ENCODE measurements at places on chromosomes 16 and 17. TPM values are rescaled to one million over a fixed set of nuclear protein-coding genes. Genes with fewer than 3 reads are reported as not detected.

The ITGA2B gene
- total RNA-seq: 23.7 TPM

The CRYBA1 gene
- not detected for total RNA-seq

The MLX gene
- 55.8 TPM for total RNA-seq

The UMOD gene
- not detected for total RNA-seq

The MIS12 gene
- total RNA-seq: 28.4 TPM

The EVPL gene
- total RNA-seq: 0.56 TPM

The IQCK gene
- 8.1 TPM for total RNA-seq

The PRR11 gene
- total RNA-seq: 4.2 TPM

DNA sequence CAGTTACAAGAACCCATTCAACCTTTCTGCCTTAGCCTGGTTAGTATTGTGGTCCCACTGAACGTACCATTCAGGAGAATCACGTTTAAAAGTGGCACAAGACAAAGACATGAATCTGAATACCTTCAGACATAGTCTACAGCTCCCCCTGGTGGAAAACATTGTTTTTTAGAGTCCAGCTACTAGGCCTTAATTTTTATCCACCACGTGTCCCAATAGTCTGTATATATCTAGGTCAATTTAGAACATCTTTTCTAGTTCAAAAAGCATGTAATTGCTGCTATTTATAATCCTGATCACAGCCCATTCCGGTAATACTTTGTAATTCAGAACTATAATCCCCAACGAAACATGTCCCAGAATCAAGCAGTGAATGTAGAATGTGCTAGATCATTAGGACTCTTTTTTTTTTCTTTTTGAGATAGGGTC, 13.7 kb upstream of the GUCY2D start:
- DNase-seq: no peak

DNA sequence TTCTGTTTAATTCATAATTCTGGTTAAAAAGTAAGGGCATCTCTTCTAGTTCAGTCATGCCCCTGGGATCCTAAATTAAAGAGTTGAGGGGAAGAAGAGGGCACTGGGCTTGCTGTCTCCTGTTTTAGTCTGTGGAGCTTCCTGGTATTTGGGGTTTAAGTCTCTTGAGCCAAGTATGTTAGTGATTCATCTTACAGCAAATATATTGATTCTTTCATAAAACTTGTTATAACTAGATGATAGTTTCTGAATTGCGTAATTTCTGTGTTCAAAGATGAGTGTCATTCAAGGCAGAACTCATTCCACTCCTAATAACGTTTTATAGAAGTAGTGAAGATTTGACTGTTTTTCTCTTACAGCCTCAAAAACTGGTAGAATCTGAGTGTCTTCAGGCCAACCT, 1.7 kb downstream of the TXNDC17 start:
- DNase-seq: no peak

DNA sequence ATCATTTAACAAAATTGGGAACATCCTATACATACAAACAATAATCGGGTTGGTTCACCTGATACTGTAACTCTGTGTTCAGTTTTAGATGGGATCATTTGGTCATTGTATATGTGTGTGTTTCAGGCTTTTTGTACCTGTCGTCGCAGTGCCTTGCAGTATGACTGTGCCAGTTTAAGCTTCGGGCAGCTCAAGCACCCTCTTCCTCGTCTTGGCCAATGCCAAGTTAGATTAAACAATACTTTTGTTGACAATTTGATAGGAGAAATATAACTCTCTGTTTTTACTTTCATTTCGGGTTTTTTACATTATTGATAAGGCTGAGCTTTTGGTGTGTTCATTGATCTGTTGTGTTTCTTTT, 37.0 kb upstream of the ARHGAP17 start:
- no peak for DNase-seq

GRCh38 chr17:60381958-60382357, 10.0 kb downstream of the USP32 start:
- DNase-seq: no peak

GRCh38 chr17:19398301-19399181, 11.6 kb upstream of the MFAP4 start:
- peak; percentile 81 for DNase-seq

- no peak for DNase-seq
Measured at GRCh38 chr16:75176926-75177325, 28.6 kb downstream of the ZFP1 start.

- DNase-seq: peak; percentile 46
Measured at GRCh38 chr17:28891201-28891600, 6.3 kb downstream of the FLOT2 start.

GRCh38 chr16:79089735-79090284, 510.7 kb downstream of the MAF start:
- DNase-seq: no peak

DNA sequence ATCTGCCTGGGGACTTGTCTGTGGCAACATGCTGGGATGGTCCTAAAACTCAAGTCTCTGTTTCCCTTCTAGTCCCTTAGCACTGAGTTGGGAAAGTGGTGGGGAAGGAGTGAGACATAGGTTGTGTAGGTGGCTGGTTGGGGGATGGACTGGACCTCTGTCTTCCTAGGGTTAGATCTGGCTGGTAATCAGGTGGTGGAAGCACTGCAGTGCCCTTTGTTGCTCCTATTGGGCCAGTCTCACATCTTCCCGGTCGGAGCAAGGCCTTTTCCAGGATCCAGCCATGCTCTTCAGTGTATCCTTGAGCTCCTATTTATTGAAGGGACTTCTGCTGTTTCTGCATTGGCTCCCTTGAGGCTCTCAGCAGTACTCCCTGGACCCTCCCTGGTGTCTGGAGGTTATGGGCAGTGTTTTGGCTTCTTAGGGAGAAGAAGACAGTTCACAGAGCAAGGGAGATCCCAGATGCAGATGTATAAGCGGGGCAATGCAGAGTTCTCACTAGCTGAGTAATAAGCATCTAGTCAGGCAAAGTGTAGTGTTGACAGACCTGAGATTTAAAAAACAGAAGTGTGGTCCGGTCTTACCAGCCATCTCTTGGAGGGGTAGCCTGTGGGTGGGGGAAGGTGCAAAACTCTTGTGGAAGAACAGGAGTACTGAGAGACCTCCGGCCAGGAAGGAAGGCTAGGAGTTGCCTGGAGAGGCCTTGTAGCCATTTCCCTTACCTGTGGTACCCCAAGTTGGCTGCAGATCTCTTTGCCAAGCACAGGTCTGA, 1.3 kb upstream of the NUTF2 start:
- no peak for DNase-seq

- no peak for DNase-seq
Measured at GRCh38 chr17:33936764-33937163, 318.3 kb upstream of the CCL2 start.

DNA sequence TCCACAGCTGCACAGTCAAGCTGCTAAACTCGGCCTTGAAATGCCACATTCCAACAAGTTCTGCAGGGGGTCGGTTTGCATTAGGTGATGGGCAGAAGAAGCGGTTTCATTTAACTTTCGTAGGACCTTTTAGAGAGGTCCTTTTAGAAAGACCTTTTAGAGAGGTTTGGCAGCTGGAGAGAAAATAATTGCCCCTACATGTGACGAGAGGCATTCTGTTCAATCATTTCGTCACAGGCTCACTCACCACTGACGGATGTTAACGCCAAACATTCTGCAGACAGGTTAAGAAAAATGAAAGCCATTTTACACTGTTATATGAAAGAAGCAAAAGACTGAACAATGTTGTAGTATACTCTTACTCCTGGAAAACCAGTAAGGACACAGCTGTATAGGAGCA, 76.5 kb upstream of the ZNF423 start:
- DNase-seq: no peak

DNA sequence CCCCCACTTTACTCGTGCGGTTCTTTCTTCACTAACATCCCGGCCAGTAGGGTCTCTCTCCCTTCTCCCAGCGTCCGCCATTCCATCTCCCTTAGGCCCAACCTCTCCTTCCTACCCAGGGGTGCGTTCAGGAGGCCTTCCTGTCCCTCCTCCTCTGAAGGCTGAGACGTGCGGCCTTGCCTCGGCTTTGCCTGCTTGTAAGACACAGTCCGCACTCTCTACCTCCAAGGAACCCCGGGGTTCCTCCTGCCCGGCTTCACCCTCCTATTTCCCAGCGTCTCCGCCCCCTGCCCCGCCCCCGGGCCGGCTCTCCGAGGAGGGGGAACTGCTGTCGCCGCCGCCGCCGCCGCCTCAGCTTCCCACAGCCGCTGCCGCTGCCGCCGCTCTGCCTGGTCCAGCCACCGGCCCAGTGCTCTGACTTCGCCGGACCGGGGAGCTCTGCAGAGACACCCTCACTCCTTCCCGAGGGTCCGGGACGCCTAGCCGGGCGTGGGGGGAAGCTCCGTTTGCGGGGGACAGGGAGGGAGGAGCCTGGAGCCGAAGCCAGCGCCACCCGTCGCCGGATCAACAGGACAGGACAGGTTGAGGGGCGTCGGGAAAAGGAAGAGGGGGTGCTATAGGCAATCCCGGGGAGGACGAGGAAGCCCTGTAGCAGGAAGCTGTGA, 1.2 kb upstream of the FGF11 start:
- peak; percentile 96 for DNase-seq

DNA sequence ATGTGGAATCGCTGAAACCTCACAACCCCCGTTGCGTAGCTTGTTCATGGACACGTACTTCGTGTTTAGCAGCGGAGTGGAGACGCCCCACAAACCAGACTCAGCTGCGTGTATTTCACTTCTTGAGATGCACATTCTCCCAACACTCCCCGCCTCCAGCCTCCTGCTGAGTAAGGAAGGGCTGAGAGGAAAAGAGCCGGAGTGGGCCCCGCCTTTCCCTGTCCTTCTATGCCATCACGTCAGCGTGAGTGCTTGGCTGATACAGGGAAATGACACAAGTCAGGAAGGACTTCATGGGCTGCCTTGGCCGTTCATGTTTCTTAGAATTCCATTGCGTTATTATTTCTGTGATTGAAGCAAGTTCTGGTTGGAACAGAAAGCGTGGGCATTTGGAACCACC, 68.6 kb upstream of the CBX4 start:
- DNase-seq: peak; percentile 76

GRCh38 chr17:72456075-72456474, 335.3 kb downstream of the SOX9 start:
- DNase-seq: peak; percentile 14

GRCh38 chr16:81618187-81618586, 160.9 kb upstream of the PLCG2 start:
- DNase-seq: no peak

- no peak for DNase-seq
Measured at GRCh38 chr17:16178836-16179235, 36.5 kb downstream of the NCOR1 start.

- no peak for DNase-seq
Measured at GRCh38 chr16:84397090-84397489, 28.8 kb downstream of the ATP2C2 start.

DNA sequence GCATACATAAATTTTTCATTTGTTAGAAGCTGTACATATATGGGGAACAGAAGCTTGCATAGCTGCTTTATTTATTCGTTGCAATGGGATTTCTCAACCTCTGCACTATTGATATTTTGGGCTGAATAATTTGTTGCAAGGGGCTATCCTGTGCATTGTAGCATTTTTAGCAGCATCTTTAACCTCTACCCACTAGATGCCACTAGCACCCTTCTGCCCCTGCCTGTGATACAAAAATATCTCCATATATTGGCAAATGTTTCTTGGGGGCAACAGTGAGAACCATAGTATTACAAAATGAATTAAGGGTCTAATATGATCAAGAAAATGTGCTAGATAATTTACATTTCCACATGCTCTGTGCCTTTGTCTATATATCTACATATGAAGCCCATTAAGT, 1401.0 kb downstream of the CDH11 start:
- DNase-seq: no peak

DNA sequence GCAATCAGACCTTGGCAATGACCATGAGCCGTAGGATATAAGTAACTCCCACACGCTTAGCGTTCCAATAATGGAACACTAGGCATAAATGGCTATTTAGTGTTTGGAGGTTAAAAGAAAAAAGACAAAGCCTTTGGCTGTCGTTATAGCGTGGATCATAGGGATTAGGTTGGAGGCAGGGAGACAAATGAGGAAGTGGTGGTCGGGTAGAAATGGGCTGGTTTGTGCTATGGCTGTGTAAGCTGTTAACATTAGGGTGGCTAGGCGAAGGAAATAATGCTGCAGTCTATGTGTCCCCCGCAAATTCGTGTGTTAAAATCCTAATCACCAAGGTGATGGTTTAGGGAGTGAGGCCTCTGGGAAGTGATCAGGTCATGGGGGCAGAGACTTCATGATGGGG, 120.4 kb upstream of the IRX6 start:
- no peak for DNase-seq

GRCh38 chr16:51876934-51877333, 670.0 kb downstream of the TOX3 start:
- no peak for DNase-seq

- no peak for DNase-seq
Measured at GRCh38 chr17:60604686-60605334, 4.8 kb downstream of the PPM1D start.

- DNase-seq: peak; percentile 98
Measured at GRCh38 chr17:7851438-7852261, 3.2 kb upstream of the TMEM88 start.

DNA sequence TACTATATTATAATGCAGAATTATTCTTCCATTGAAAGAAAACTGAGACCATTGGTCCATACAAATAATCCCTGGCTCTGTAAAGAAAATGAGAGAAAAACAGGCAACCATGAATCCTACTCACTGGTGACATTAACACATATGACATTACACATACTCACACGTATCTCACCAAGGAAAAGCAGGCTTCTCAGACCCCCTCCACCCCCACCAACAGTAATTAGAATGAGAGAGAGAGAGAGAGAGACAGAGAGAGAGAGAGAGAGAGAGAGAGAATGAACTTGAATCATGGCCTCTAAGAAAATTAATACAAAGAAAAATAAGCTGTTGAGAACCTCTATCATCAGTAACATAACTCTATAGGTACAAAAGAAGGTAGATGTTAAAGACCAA, 132.0 kb downstream of the SNX11 start:
- DNase-seq: no peak

GRCh38 chr16:75271441-75272096, 20.1 kb upstream of the BCAR1 start:
- no peak for DNase-seq

- peak; percentile 47 for DNase-seq
Measured at GRCh38 chr16:2614761-2615191, 67.5 kb upstream of the KCTD5 start.

DNA sequence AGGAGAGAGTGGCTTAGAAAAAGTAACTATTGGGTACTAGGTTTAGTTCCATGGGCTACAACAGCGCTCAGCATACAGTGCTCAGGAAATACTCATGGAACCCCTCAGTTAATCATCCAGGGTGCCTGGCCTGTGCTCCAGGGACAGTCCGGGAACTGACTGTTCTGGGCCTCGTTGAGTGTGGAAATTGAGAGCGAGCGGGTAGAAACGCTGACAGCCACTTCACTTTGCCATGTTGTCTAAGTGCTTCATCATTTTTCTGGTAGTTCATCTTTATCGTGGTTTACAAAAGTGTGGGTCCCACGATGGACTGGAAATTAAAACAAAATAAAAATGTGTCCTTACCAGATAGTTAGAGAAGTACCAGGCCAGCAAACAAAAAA, 31.6 kb upstream of the DNAH17 start:
- DNase-seq: peak; percentile 5

DNA sequence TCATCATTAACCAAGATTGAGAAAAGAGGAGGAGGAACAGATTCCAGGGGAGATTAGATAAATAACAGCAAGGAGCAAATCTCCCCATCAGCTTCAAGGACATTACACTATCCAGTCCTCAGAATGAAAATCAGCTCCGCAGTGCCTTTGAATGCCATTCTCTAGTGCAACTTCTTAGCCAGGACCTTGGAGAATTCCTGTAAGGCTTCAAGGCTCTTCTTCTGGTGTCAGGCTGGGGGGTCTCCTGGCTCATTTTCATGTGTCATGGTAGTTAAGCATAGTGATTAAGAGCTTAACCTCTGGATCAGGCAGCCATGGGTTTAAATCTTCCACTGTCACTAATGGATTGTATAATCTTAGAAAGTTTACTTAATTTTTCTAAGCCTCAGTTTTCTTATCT, 137.3 kb upstream of the CCL2 start:
- DNase-seq: no peak

- no peak for DNase-seq
Measured at GRCh38 chr17:66952031-66952524, 12.4 kb upstream of the CACNG4 start.
